CD8-positive, alpha-beta memory T cell (primary cell): ENCODE measurements at places on chromosomes 7 and 10. TPM values are rescaled to one million over a fixed set of nuclear protein-coding genes. Genes with fewer than 3 reads are reported as not detected.

The GNAT3 gene
- not detected for total RNA-seq

The CLDN3 gene
- not detected for total RNA-seq

The TRPV5 gene
- total RNA-seq = not detected

The SMKR1 gene
- total RNA-seq = 13.9 TPM

The CASTOR2 gene
- total RNA-seq = 6.3 TPM

The IQUB gene
- not detected for total RNA-seq

The SPDYE2B gene
- not detected for total RNA-seq

The VWDE gene
- total RNA-seq = 0.55 TPM

The ERVW-1 gene
- total RNA-seq = not detected

The EBF3 gene
- not detected for total RNA-seq

The PRSS37 gene
- not detected for total RNA-seq

The ATOH7 gene
- not detected for total RNA-seq

The RAB19 gene
- 10.4 TPM for total RNA-seq

The JMJD1C gene
- total RNA-seq = 46.0 TPM

The SYT15 gene
- 0.69 TPM for total RNA-seq

The SORCS3 gene
- total RNA-seq = not detected

The BICC1 gene
- not detected for total RNA-seq

The VWC2 gene
- not detected for total RNA-seq

The BCCIP gene
- total RNA-seq = 130 TPM

The FRMPD2 gene
- total RNA-seq = not detected

The POLR2J2 gene
- total RNA-seq = 9.0 TPM

The IGFBP1 gene
- not detected for total RNA-seq

The NDUFB2 gene
- 231 TPM for total RNA-seq

The SPAM1 gene
- total RNA-seq = not detected

The IRF5 gene
- total RNA-seq = 7.1 TPM
